ENCODE measurements at places on chromosomes 11 and 22. TPM values are rescaled to one million over a fixed set of nuclear protein-coding genes. Genes with fewer than 3 reads are reported as not detected.

The GGT1 gene
- 54.3 TPM for total RNA-seq

DNA sequence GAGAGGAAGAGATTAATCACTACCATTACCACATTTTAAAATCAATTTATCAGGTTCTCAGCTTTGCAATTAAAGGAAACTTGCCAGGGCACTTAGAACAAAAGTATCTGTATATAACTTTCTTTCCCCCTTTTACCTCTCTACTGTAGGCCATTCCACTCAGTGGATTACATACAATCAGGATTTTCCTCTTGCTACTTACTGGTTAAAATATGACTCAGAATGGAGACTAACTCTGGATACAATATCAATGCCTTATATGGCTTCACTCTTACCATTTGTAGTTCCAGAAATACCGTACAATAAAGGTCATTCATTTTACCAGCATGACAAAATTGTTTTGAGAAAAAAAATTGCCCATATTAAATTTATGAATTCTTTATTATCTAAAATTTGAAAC is 706.8 kb downstream of the KCNA4 start:
- no peaks in the 10 kb centered on the region for H3K4me1 ChIP-seq
- no peak overlapping the region for H3K4me3 ChIP-seq
- DNase-seq, result no peak
- no peaks in the 10 kb centered on the region for H3K36me3 ChIP-seq
- no peak overlapping the region for H3K27ac ChIP-seq
- no peaks in the 10 kb centered on the region for H3K27me3 ChIP-seq

The OR5W2 gene
- not detected for total RNA-seq

- peaks cover 44% of the 10 kb centered on the region for H3K27me3 ChIP-seq
- H3K36me3 ChIP-seq, result peaks cover 9% of the 10 kb centered on the region
- DNase-seq, result no peak
- no peak within 1 kb of the TSS for H3K27ac ChIP-seq
- peaks cover 10% of the 10 kb centered on the region for H3K4me1 ChIP-seq
These were observed at the start of gene TMEM132A for GRCh38 chr11:60924110-60924905. Gene TMEM132A, plus strand, starts transcription at chr11:60924460. Its CDS starts 174 bp downstream, at chr11:60924634.

DNA sequence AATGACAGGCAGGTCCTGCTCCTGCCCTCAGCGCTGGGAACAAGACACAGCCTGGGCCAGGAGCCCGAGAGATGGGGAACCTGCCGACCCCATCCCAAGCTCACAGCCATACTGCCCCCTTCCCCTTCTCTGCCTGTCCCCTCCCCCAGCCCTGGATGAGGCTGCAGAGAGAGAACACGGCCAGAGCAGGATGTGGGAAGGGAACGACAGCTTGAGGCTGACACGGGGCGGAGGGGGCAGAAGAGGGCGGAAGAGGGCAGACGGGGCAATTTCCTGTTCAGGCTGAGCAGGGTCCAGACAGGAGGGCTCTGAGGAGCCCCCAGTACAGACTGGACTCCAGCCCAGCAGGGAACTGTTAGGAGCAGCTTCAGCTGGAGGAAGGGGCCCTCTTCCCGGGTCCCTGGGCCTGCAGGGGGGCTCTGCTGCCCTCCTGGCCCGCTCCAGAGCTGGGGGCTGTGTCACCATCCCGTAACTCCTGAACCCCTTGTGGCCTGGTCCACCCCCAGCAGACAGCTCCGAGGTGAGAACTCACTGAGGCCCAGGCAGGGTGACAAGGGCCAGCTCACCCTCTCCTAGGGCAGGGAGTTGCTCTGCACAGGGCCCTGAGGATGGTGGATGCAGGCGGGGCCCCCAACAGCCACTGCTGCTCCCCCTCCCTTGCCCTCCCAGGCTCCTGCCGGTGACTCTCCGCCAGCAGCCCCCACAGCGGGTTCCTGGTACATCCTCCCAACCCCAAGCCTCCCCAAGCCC is 5.7 kb downstream of the CTSD start:
- DNase-seq, result no peak
- peak overlapping the region; percentile 60 for H3K27ac ChIP-seq
- no peaks in the 10 kb centered on the region for H3K27me3 ChIP-seq
- peaks cover 46% of the 10 kb centered on the region for H3K4me1 ChIP-seq
- H3K36me3 ChIP-seq, result no peaks in the 10 kb centered on the region

DNA sequence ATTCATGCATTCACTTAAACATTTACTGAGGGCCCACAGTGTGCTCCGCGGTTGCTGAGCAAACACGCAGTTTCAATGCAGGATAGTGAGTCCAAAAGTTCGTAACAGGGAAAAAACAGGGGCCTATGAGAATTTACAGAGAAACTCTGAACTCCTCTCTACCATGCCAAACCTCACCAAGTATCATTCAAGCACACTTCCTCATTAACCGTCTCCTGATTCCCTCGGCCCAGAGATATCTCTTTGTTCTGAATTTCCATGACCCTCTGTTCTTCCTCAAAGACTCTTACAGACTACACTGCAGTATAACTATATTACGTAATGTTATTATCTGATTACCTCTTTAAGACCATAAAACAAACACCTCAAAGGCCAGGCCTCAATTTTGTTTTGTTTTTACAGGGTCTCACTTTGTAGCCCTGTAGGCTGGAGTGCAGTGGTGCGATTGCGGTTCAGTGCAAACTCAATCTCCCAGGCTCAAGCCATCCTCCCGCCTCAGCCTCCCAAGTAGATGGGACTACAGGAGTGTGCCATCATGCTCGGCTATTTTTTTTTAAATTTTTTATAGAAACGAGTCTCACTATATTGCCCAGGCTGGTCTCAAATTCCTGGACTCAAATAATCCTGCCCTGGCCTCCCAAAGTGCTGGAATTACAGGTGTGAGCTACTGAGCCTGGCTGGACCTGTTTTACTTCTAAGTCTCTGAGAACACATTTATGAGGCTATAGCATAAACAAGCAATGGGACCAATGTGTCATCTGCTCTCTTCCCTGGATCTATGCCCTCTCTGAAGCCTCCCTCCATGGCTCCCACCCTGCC is 3.6 kb downstream of the HPS4 start:
- peak overlapping the region; percentile 97 for H3K27ac ChIP-seq
- DNase-seq, result no peak
- H3K27me3 ChIP-seq, result no peaks in the 10 kb centered on the region
- peak overlapping the region; percentile 91 for H3K4me3 ChIP-seq
- peaks cover 10% of the 10 kb centered on the region for H3K36me3 ChIP-seq

The KRTAP5-8 gene
- total RNA-seq, result not detected

The KCNK4 gene
- total RNA-seq, result 0.50 TPM

- H3K4me1 ChIP-seq, result no peaks in the 10 kb centered on the region
- no peak for DNase-seq
- H3K36me3 ChIP-seq, result peaks cover 2% of the 10 kb centered on the region
These were observed 100.4 kb downstream of the GALNT18 start for GRCh38 chr11:11521306-11522002.

The E2F8 gene
- not detected for total RNA-seq

The SEPTIN3 gene
- total RNA-seq, result 0.42 TPM

The EFCAB6 gene
- total RNA-seq, result not detected

DNA sequence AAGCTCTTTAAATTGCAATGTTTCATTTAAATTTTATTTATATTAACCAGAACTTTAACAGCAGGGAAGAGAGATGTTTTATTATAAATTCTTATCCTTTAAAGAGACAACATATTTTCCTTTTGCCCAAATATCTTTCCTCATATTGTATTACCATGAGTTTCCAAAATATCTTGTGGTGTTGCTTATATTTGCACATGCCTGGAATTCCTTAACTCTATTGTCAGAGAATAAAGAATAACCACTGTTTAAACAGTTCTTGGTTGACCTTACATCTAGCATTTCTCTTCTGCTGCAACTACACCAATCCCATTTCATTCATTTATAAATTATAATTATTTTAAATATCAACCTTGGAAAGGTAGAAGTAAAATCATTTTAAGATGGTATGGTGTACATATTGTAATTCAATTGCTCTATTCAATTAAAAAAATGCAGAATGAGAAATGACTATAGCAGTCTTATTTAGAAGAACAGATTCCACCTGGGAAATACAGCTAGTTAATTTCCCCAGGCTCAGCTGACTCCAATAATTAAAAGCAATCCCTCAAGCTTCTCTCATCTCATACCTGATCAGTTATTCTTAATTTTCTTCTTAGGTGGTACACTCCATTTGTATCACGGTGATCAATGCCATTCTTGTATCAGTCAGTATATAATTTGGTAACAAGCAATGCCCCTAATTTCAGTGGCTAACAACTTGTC is 923.3 kb downstream of the KCNA4 start:
- no peaks in the 10 kb centered on the region for H3K36me3 ChIP-seq
- DNase-seq, result no peak
- H3K4me1 ChIP-seq, result no peaks in the 10 kb centered on the region
- H3K27me3 ChIP-seq, result no peaks in the 10 kb centered on the region
- H3K4me3 ChIP-seq, result no peak overlapping the region

DNA sequence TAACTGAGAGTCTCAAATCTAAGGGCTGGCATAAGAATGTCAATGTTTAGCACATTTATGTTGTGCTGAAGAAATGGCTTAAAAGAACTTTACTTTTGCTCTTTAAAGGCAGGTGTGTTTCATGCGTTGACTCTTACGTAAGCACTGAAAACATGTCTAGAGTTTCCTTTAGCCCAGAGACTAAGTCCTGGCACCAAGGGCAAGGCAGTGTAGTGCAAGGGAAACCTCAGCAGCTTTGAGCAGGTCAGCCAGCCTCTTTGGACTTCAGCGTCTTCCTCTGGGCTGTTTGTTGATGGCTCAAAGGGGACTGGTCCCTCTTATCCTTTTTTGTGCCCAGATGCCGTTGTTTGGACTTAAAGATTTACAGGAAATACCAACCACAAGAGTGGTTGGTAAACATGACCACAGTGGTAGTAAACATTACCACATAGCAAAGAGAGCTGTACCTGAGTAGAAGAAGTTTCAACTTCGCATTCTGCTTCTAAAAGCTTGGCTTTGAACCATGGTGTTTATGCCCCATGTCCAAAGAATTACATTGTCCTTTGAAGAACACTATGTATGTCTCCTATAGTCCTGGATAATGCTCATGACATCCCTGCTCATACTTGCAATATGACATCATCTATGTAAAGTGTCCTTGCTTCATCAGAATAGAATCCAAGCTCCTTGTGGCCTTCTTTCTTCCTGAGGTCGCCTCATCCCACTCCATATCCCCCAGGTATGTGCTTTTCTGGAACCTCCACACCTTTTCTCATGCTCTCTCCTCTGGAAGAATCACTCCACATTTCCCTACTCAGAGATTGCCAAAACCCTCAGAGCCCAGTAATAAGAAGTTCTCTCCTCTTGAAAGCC is 23.5 kb downstream of the TENM4 start:
- H3K4me3 ChIP-seq, result no peak overlapping the region
- H3K27ac ChIP-seq, result no peak overlapping the region
- H3K4me1 ChIP-seq, result no peaks in the 10 kb centered on the region
- no peak for DNase-seq
- no peaks in the 10 kb centered on the region for H3K36me3 ChIP-seq
- peaks cover 4% of the 10 kb centered on the region for H3K27me3 ChIP-seq

DNA sequence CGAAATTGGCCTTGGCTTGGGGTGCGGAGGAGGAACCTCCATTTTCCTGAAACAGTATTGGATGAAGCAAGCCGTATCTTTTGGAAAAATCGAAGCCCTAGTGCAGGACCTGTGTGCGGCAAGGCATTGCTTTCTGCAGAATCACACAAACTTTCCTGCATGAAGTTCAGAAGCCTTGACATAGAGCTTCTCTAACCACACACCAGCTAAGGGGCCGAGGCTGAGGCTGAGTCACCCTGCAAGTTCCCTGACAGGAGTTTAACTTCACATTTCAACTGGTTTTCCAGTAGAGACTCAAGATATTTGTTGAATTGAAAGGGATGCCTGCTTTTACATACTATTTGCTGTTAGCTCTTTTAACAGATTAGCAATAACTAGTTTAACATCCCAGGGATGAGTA is 67.8 kb downstream of the TCF20 start:
- no peaks in the 10 kb centered on the region for H3K27me3 ChIP-seq
- peaks cover 44% of the 10 kb centered on the region for H3K4me1 ChIP-seq
- peak overlapping the region; percentile 84 for H3K4me3 ChIP-seq
- peak; percentile 36 for DNase-seq
- H3K36me3 ChIP-seq, result peaks cover 2% of the 10 kb centered on the region

DNA sequence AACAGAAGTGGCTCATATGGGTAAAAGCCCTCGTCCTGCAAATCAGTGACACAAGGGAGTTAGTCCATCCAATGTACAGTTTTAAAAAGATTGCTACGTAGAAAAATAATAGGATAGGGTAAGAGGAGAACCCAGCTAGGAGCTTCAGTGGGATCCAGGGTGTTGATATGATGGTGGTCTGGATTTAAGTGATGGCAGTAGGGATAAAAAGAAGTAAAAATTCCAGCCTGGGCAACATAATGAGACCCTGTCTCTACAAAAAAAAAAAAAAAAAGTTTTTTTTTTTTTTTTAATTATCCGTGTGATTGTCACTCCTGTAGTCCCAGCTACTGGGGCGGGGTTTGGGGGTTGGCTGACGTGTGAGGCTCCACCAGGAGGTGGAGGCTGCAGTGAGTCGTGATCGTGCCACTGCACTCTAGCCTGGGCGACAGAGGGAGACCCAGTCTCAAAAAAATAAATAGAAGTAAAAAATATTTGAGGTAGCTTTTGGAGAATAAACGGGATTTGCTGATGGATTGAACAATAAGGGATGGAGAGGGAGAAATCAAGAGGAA is 7.0 kb upstream of the L3MBTL2 start:
- no peaks in the 10 kb centered on the region for H3K27me3 ChIP-seq
- no peaks in the 10 kb centered on the region for H3K36me3 ChIP-seq
- no peak overlapping the region for H3K27ac ChIP-seq
- peak; percentile 29 for DNase-seq
- peak overlapping the region; percentile 92 for H3K4me3 ChIP-seq

The ST14 gene
- total RNA-seq, result 0.81 TPM

The RHBDD3 gene
- total RNA-seq, result 11.3 TPM
